Fibroblast of skin of scalp (primary cell): ENCODE measurements at places on chromosomes 4 and X.

DNA sequence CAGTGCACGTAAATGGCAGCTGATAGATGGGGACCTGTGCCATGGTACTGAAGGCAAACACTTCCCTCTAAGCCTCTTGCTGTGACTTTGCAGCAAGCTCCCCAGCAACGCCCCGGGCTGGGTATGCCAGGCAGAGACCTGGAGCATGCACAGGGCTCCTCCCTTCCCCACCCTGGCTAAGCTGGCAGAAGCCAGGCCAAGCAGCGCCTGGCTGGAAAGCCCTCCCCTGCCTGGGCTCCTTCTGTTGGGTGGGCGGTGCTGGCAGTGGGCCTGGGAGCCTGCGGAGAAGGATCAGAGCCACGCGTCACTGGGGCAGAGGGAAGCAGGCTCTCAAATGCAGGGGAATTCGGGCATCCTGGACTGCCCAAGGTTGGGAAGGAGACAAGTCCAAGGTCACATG lies 3.6 kb downstream of the ATP2B3 start:
- no peak for DNase-seq

- no peak for DNase-seq
Measured at GRCh38 chrX:118211891-118212816, 95.5 kb upstream of the KLHL13 start.

DNA sequence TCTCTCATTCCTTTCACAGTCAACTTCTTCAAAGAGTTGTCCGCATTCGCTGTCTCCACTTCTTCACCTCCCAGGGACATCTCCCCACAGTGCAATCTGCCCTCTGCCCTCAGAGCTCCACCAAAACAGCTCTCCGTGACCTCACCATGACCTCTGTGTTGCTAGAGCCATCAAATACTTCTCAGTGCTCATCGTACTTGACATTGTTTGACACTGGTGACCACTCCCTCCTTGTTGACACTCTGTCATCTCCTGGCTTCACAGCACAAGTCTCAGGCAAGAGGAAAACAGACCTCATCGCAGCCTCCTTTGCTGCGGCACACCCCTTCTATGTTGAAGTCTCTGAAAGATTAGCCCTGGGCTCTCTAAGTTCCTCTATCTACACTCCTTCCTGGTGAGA lies 90.5 kb upstream of the CCDC160 start:
- no peak for DNase-seq

- no peak for DNase-seq
Measured at GRCh38 chr4:149266301-149266700, 549.3 kb downstream of the IQCM start.

- no peak for DNase-seq
Measured at GRCh38 chrX:152641256-152641875, 3.7 kb downstream of the GABRQ start.

GRCh38 chr4:3404546-3404945 lies 37.2 kb upstream of the HGFAC start:
- no peak for DNase-seq

DNA sequence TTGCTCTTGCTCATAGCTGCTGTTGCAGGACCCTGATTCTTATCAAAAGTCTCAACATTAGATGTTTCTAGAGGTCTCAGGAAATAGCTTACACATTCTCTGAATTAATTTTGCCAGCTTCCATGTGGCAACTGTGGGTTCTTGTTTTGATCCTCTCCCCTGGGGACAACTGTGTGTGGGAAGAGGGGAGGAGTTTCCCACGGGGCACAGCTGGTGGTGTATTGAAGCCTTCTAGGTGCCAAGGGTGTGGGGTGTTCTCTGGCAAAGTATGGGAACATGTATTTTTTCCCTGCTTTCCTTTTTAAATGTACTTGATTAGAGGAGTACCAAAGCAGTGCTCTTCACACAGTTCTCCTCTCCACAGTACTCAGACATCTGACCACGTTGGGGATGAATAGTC lies 212.7 kb downstream of the RPA4 start:
- no peak for DNase-seq
